Sigmoid colon (tissue), 7 donors: ENCODE measurements at places on chromosomes 4 and X.

DNA sequence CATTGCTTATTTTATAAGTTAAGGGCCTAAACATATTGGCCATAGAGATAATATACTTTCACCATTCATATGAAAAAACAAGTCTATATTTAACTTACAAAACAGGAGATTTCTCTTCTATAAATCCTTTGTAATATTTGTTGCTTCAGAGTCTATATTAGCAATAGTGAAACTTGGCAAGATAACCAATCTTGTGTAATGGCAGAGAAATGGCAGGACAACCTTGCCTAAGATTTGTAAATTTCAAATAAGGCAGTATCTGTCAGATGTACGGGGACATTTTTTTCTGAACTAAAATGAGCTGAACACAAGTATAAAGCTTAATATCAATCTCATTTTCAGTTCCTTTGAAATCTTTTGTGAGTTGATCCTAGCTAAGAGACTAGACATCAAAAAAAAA, 17.8 kb upstream of the CPEB2 start:
- DNase-seq = no peak

DNA sequence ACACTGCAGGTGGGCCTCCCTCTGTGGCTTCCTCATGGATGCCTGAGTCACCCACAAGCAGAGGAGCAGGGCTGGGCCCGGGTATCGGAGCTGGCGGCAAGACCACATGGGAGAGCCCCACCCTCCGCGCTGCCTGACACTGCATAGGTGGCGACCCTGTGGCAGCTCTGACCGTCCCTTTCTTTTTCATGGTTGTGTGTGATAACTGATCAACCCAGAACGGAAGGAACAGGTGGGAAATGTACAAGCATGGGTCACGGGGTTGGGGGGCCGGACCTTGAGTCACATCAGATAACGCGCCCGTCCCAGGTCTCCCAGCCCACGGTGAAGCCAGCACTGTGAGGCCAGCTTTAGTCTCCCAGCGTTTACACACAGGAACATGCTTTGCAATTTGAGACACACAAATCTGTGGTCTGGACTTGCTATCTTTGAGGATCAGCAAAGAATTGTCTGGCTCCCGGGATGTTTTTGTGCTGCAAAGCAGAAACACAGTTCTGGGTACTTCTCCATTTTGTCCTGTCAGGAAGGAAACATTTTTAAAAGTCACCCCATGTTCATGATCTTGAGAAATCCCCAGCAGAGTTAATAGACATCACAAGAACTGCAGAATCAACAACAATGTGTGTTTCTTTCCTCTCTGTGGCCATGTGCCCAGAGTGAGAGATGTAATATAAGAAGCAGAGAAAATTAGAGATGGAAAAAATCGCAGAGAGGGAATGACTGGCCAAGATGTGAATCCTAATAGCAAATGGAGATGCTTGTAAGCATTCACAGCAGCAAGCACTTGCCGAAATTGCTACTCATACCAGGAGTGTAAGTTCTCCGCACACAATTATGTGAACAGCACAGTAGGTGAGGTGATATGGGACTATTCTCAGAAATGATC, 70.1 kb upstream of the CBR4 start:
- peak; percentile 62 for DNase-seq

GRCh38 chr4:19429684-19430083, 822.0 kb upstream of the SLIT2 start:
- DNase-seq = no peak

DNA sequence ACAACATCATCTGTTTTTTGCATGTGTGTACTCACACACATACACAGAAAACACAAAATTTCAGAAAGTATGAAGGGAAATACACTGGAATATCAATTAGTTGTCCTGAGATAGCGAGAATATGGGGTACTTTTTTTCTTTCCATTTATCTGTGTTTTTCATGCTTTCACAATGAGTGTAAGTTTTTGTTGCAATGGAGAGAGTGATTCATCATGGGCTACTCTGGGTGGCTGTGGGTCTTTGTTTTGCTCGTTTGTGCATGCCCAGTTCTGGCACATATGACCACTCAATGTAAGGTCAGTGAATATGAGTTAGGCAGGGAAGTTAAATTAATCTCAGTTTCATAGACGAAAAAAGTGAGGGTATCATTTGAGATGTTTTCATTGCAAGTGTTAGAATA, 26.9 kb downstream of the XK start:
- DNase-seq = no peak

GRCh38 chr4:170033999-170034398, 7.8 kb upstream of the MFAP3L start:
- DNase-seq = no peak

DNA sequence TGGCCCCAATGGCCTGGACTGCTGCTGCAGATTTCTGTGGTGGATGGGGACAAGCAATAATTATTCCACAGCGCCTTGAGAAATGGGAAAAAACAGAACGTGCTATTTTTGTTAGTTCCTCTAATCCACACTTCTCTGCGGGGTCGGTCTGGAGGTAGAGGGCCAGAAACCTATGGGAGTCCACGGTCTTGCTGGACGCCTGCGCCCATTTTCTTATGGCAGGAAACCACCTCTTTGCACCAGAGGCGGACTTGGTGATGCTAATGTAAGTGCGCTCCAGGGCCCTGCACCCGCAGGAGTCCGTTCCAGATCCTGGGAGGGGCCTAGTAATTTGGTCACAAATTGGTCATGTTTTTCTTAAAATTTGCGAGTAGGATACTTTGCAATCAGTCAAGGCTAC, 25.9 kb upstream of the CLDN24 start:
- DNase-seq = no peak

- no peak for DNase-seq
Observed at GRCh38 chr4:52852711-52853110, 9.4 kb upstream of the RASL11B start.

DNA sequence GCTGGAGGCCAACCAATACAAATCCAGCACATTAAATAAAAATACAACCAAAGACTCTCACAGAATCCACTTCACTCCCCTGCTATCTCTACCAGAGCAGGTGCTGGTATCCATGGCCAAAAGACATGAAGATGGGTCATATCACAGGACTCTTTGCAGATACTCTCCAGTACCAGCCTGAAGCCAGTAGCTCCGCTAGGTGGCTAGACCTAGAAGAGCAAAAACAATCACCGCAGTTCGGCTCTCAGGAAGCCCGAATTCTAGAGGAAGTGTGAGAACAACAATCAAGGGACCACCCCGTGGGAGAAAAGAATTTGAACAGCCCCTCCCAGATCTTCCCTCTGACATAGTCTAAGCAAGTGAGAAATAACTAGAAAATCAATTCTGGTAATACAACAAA, 20.2 kb downstream of the CLIC2 start:
- DNase-seq = no peak

DNA sequence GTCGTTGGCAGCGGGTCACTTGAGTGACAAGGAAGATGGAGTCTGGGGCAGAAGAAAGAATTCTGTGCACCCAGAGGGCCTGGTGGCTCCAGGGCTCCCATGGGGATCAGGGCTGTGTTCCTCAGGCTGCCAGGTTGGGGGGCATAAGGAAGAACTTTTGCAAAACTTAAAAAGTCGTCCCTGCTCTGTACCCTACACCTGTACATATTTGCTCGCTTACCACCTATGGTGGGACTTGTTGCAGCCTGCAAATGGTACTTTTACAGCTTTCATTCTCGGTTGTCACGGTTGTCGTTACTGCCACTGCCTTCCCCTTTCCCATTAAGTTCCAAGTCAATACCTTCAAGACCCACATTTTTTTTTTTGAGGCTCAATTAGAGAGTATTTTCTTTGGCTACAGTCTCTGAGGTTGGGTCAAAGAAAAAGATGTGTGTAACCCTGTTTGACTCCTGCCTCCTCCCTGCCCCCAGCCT, 9.1 kb downstream of the ARX start:
- DNase-seq = no peak

GRCh38 chr4:41212616-41213203, 1.6 kb downstream of the APBB2 start:
- DNase-seq = peak; percentile 74

- no peak for DNase-seq
Observed at GRCh38 chr4:111281219-111281618, 658.3 kb upstream of the PITX2 start.

- no peak for DNase-seq
Observed at GRCh38 chr4:187158003-187158402, 434.3 kb upstream of the FAT1 start.

DNA sequence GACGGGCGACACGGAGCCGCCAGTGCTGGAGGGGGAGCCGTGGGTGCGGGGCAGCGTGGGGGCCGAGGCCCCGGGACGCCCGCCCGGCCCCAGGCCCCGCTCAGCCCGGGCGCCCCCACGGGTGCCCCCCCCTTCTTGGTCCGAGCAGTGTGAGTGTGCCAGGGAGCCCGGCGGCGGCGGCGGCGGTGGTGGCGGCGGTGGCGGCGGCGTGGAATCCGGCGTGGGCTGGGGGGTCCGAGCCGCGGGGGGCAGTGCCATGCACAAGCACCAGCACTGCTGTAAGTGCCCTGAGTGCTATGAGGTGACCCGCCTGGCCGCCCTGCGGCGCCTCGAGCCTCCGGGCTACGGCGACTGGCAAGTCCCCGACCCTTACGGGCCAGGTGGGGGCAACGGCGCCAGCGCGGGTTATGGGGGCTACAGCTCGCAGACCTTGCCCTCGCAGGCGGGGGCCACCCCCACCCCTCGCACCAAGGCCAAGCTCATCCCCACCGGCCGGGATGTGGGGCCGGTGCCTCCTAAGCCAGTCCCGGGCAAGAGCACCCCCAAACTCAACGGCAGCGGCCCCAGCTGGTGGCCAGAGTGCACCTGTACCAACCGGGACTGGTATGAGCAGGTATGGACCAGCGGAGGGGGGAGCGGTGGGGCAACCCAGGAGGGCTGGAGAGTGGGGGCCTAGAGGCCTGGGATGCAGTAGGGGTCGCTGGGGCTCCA, 466 bp downstream of the DLG3 start:
- DNase-seq = no peak

GRCh38 chrX:40310447-40310846, 212.7 kb upstream of the BCOR start:
- peak; percentile 54 for DNase-seq

GRCh38 chr4:95214408-95214807, 334.4 kb downstream of the UNC5C start:
- DNase-seq = no peak

- no peak for DNase-seq
Observed at GRCh38 chrX:2584251-2585157, 83.7 kb upstream of the DHRSX start.

- no peak for DNase-seq
Observed at GRCh38 chrX:120419463-120419862, 49.6 kb downstream of the LAMP2 start.

DNA sequence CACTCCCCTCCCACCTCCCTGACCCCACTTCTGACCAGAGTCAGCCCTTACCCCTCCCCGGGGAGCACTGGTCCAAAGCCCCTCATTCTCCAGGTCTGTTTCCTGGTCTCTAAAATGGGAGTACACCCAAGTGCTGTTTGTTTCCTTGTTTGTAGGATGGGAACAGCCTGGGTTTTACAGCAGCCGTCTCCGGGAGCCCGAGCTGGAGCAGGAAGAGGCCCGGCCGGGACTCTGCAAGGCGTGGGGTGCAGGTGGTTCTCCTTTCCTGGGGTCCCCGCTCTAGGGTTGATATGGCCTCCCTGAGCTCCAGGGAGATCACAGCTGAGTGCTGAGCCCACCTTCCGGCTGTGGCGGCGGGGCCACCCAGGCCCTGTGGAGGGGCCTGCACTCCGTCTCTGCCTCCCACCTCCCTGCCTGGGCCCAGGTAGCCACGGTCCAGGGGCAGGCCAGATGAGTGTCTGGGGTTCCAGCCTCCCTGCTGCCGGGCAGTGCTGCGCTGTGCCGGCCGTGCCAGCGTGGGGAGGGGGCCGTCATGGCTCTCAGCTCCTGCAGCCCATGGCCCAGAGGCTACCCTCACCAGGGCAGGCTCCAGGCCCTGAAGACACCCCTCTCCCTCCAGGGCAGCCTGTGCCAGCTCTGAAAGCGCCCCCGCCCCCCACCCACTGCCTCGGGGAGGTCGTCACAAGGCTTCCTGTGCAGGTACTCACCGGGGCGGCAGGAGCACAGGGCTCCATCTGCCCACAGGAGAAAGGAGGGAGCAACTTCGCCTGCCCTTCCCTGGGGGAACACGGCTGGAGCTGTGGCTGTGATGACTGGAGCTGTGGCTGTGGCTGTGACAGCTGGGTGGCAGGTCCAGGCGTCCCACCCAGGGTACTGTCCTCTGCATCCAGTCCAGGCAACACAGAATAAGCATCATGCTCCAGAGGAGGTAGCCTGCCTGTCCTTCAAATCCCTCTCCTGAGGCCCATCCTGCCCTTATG, 98.8 kb downstream of the ADRA2C start:
- peak; percentile 45 for DNase-seq

DNA sequence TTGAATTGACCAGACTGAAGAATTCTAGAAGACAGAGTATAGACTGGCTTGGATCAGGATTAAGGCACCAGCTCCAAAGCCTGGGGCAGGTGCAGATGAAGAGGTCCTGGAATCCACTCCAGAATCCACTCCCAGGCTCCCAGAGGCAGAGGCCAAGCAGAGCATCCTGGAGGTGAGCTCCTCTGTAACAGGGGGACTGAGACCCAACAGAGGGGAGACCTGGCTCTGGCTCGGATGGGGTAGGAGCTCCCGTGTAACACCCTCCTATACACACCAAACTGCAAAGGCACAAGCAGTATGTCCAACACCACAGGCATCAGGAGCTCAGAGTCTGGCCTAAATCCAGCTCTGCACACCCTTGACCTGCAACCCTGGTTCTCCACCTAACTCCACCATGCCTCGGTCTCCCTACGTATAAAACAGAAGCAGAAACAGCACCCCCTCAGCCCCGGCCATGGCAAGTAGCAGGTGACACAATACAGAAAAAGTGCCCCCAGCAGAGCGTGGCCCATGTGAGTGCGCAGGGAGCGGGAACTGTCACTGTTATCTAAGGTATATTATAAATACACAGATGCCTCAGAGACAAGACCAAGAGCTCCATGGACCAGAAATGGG, 14.9 kb downstream of the RNF212 start:
- DNase-seq = no peak

- no peak for DNase-seq
Observed at GRCh38 chr4:137576446-137576845, 44.2 kb upstream of the PCDH18 start.

DNA sequence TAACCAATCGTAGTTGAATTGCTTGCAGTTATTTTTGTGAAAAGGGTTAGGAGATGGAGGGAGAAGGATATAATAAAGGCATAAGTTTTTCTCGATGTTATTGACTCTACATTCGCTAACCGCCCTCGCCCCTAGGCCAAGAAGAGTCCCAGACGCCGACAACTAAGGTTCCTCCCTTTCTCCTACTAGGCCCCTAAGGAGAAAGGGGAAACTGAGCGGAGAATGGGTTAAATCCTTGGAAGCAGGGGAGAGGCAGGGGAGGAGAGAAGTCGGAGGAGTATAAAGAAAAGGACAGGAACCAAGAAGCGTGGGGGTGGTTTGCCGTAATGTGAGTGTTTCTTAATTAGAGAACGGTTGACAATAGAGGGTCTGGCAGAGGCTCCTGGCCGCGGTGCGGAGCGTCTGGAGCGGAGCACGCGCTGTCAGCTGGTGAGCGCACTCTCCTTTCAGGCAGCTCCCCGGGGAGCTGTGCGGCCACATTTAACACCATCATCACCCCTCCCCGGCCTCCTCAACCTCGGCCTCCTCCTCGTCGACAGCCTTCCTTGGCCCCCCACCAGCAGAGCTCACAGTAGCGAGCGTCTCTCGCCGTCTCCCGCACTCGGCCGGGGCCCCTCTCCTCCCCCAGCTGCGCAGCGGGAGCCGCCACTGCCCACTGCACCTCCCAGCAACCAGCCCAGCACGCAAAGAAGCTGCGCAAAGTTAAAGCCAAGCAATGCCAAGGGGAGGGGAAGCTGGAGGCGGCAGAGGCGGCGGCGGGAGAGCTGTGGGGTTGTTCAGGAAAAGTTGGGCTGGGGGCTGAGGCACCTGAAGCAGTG, 5.9 kb downstream of the ATOH1 start:
- DNase-seq = no peak

- no peak for DNase-seq
Observed at GRCh38 chrX:47623540-47624027, 3.9 kb upstream of the SYN1 start.

- no peak for DNase-seq
Observed at GRCh38 chrX:49082271-49082871, 2.7 kb upstream of the WDR45 start.
